Parietal lobe (tissue), 2 donors: ENCODE measurements at places on chromosomes 16 and 17. TPM values are rescaled to one million over a fixed set of nuclear protein-coding genes. Genes with fewer than 3 reads are reported as not detected.

The CDK5R1 gene
- total RNA-seq: 250 TPM

The TPPP3 gene
- 3.8 TPM for total RNA-seq

The C16orf95 gene
- total RNA-seq: 11.0 TPM

The KRTAP4-4 gene
- not detected for total RNA-seq

The SDR42E1 gene
- total RNA-seq: not detected

The RNF227 gene
- 7.5 TPM for total RNA-seq

The GPR142 gene
- not detected for total RNA-seq

The ESRP2 gene
- not detected for total RNA-seq

The IGFALS gene
- 0.31 TPM for total RNA-seq

The C16orf46 gene
- 3.1 TPM for total RNA-seq

The NUP88 gene
- 124 TPM for total RNA-seq

The TEFM gene
- total RNA-seq: 30.4 TPM

The ATP2C2 gene
- 15.0 TPM for total RNA-seq

The PSMD7 gene
- 52.3 TPM for total RNA-seq

The CRYM gene
- 84.8 TPM for total RNA-seq

The RNF112 gene
- 47.6 TPM for total RNA-seq

The TMEM114 gene
- not detected for total RNA-seq

The IL21R gene
- total RNA-seq: not detected

The SOX8 gene
- 28.5 TPM for total RNA-seq

The DNAH2 gene
- total RNA-seq: 2.2 TPM

The DNASE1L2 gene
- 7.5 TPM for total RNA-seq

The KCNH6 gene
- total RNA-seq: not detected

The KRT31 gene
- total RNA-seq: 0.94 TPM

The SLX1A gene
- 27.2 TPM for total RNA-seq

The RPS2 gene
- 1,162 TPM for total RNA-seq

The HES7 gene
- 1.9 TPM for total RNA-seq

The TMIGD1 gene
- not detected for total RNA-seq

The SCIMP gene
- total RNA-seq: not detected

The LRRC37A gene
- total RNA-seq: 9.7 TPM

The LRRC46 gene
- total RNA-seq: not detected

The ADAD2 gene
- total RNA-seq: not detected

The PRAC2 gene
- not detected for total RNA-seq

The EPN3 gene
- 0.63 TPM for total RNA-seq

The TMEM107 gene
- 17.5 TPM for total RNA-seq

The LASP1 gene
- 77.9 TPM for total RNA-seq

The AMFR gene
- total RNA-seq: 210 TPM

The ADAP2 gene
- total RNA-seq: 5.9 TPM

The WFIKKN1 gene
- total RNA-seq: 1.3 TPM

The MAPT gene
- total RNA-seq: 215 TPM
